ENCODE measurements at places on chromosomes 7 and 10.

- DNase-seq = no peak
These were observed 45.2 kb downstream of the EZH2 start for GRCh38 chr7:148838905-148839304.

- DNase-seq = no peak
These were observed 21.9 kb downstream of the RRP12 start for GRCh38 chr10:97378933-97379921.

DNA sequence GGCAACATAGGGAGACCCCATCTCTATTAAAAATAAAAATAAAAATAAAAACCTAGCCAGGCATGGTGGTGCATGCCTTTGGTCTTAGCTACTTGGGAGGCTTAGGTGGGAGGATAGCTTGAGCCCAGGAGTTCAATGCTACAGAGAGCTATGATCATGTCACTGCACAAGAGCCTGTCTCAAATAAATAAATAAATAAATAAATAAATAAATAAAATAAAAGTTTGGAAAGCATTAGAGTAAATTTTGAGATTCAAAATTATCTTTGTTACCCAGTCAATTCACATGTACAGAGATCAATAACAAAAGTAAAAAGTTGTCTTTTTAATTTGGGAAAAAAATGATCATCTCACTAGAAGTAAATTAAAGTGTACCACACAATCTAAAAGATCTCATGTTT, 255.8 kb upstream of the MYO3A start:
- no peak for DNase-seq

GRCh38 chr10:74079028-74079935, 71.3 kb downstream of the AP3M1 start:
- DNase-seq = no peak

DNA sequence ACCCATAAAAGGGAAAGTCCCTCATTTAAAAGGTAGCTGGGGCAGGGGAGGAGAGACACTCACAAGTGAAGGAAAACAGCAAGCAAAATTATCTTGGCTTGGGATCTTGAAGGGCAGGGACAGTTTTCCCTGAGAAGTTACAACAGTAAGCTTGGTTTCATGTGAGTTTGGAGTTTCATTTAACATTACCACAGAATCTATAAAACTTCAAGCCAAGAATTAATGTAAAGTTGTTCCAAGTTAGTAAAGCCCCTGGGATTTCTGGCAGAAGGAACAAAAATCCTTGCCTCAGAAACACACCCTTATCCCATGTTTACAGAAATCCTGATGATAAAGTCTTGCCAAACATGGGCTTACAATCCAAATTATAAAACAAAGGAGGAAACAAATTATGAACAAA, 19.2 kb downstream of the CRPPA start:
- DNase-seq = no peak

- no peak for DNase-seq
These were observed 46.2 kb upstream of the GDF10 start for GRCh38 chr10:47253651-47254375.

GRCh38 chr10:4687397-4687796, 138.6 kb upstream of the AKR1E2 start:
- DNase-seq = no peak

All from stimulated activated CD4-positive, alpha-beta T cell treated with anti-CD3 and anti-CD28 coated beads, TNF-alpha, amount 100 ng/mL, for 48 hours (primary cell).